ENCODE measurements at places on chromosomes 12 and 14.

DNA sequence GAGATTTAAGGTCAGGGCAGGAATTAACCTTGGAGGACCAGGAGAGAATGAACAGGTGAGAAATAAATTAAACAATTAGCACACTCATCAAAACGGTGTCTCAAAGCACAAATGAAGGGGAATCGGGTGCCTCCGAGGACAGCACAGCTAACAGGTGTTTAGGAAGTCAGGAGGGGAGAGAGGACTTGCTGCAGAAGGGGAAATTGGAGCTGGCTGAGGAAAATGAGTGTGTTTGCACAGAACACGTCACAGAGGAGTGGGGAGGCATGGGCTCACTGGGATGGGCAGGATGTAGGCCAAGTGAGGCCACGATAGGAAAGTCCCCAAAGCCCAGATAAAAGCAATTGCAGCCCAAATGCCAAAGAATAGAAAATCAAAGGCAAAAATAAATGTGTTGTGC, 121.7 kb downstream of the ZNF664 start:
- no peak for DNase-seq

GRCh38 chr12:80582431-80582830, 125.0 kb upstream of the MYF6 start:
- no peak for DNase-seq

DNA sequence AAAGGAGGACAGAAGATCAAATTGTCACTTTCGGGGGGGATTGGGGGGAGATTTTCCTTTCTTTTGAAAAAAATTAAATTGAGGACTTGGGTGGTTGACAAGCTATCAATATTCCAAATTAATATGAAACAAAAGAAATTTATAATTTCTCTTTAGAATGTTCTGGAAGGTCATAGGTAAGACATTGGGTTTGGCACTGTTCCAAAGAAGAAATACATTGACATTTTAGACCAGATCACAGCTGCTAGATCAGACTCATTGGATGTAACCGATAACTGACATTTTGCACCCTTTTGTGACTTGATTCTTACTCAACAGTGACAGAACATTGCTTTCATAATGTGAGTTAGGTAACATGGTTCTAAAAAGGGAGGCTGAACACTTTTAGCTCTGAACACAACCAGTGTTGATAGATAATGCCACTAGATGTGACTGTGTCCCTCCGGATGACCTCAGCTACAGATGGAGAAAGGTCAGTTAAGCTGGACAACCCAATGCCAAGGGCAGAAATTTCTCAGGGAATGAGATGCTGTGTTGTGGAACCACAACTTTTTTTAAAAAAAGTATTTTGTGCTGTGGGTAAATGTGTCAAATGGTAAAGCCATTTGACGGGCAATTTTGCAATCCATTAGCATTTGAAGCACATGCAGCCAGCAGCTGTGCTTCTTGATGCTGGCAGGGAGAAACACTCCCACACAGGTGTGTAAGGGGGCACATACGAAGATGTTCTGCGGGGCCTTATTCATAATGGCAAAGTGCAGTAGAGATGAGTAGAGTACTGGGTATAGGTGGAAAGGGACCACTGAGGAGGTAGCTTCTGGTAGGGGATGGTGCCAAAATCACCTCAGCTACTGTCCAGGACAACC, 62.9 kb downstream of the RFX4 start:
- no peak for DNase-seq

DNA sequence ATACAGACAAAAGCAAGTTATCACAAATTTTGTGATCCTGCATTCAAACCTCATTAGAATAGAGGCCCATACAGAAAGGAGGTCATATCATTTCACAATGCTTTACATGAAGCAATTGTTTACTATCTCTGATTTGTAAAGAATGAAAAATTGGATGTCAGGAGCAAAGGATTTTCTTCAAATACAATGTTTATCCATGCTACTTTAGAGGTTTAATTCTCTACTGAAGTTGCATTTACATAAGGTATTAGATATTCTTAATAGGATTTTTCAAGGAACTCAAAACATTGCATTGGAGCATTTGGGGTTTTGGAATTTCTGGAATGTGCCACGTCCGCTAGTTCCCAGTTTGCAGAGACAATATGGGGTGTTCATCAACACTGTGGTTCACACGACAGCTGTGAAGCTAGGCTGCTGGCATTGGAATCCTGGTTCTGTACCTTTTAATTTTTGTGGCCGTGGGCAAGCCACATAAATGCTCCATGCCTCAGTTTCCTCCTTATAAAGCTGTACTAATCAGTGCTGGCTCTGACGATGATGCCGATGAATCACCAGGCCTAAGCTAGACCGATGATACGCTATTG, 174.8 kb downstream of the APAF1 start:
- DNase-seq: no peak

GRCh38 chr12:76738824-76739579, 24.9 kb upstream of the ZDHHC17 start:
- no peak for DNase-seq

DNA sequence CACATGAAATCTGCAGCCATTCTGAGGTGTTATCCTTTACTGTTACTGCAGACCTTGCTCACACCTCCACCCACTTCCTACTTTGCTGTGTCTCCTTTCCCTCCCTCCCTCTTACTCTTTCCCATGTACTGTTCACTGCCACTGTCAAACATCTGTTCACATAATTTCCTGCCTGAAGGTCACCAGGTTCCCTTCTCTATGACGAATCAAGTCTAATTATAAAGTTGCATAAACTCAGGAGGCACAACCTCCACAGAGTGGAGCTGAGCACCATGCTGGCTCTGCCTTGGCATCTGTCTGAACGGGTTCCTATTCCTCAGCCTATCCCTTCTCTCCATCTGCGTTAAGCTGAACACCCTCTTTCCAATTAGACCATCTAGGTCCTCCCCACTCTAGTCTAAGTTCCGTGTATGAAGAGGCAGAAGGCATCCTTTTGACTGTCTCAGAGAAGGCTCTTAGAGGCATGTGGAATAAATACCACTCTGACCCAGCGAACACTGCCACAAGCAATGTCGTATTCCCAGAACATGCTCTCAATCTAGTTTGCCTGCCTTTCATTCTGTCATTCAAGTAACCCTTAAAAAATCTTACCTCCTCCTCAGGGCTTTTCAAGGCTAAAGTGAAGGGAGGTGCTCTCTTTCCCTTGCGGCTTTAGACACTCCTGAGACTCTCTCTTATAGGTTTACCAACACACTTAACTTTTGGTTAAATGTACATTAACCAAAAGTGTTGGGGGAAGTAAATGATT, 48.7 kb downstream of the ACADS start:
- DNase-seq: no peak

- no peak for DNase-seq
Observed at GRCh38 chr12:92452763-92453162, 250.0 kb upstream of the PLEKHG7 start.

DNA sequence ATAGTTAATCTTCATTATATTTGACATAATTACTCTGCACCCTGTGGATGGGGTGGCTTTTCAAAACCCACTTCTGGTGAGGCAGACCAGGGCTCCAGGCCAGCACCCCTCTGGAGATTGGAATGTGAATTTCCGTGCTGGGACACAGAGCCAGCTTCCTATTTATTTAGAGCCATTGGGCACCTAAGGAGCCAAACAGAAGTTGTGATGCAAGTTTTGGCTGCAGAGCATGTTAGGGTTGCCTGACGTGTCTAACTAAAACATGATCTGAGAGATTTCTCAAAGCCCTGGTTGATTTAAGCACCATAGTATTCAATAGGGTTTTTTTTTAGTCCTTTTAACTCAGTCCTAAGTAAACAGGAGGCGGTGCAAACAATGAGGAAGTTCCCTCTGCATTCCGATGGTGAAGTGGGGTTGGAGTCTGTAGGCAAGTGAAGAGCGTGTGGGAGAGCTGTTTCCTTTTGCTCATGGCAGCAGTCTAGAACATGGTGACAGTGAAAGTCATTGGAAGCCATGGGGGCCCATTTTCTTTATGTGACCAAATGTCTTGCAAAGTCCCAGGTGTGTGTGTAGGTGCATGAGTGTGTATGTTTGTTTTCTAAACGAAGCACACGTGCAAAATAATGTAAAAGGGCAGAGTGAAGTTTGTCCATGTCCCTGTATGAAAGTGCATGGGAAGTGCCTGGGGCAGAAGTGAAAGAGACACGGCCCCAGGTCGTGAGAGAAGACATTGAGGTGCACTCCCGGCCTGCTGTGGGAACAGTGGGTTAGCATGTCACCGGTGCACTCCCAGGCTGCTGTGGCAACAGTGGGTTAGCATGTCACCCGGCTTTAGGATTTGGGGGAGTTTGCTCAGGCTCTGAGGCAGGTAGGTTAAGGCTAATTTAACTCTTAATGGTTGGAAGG, 117.7 kb downstream of the PRKCH start:
- no peak for DNase-seq

GRCh38 chr14:54647378-54647777, 80.5 kb downstream of the SAMD4A start:
- no peak for DNase-seq

DNA sequence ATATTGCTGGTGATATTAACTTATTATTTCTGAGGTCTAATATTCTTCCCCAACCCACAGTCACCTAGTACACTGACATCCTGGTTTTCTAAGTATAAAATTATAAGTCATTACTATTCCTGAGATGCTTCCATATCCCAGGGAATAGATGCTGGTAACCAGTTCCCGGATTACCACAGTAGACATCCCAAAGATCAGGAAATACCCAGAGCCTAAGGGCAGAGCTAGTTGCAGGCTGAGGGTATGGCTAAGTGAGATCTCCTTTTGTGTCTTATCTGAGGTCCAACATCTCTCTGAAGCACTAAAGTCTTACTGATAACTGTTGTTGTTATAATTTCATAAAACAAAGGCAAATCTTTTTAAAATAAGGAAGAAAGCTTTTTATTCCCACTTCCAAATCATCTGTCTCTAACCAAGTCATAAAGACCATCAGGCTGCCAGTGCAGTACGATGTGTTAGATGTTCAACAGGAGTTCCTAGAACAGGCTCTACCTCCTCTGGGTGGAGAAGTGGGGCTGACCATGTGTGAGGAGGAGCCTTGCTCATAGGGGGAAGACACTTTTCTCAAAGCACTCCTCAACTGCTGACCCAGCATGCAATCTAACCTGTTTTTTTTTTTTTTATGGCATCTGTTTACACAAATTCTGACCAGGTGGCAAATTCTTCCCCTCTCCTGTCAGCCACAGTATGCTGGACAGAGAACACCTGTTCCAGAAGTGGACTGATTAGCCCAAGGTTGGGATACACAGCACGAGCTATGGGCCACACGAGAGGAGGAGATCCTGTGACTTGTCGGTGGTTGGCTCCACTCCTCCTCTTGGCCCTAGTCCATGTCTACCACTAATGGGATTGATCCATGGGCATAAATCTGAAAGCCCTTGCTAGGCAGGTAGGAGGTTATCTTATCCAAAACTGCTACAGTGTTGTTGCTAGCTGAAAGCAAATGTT, 16.1 kb upstream of the GRIP1 start:
- DNase-seq: no peak

DNA sequence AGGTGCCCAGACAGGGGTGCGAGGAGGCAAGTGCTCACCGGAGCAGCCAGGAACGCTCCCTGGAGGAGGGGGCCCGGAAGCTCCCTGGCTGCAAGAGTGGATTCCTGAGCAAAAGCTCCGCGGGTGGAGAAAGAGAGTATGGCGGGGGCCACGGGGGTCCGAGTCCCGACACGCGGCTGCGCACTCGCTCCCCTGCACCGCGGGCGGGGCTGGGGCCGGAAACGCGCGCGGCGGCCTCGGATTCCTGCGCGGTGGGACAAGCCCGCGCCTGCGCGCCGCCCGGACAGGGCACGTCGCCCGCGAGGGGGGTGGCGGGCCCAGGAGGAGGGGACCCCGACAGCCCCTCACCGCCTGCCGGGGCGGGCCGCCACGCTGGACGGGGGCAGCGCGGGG, 27.8 kb upstream of the GPR132 start:
- peak; percentile 38 for DNase-seq

DNA sequence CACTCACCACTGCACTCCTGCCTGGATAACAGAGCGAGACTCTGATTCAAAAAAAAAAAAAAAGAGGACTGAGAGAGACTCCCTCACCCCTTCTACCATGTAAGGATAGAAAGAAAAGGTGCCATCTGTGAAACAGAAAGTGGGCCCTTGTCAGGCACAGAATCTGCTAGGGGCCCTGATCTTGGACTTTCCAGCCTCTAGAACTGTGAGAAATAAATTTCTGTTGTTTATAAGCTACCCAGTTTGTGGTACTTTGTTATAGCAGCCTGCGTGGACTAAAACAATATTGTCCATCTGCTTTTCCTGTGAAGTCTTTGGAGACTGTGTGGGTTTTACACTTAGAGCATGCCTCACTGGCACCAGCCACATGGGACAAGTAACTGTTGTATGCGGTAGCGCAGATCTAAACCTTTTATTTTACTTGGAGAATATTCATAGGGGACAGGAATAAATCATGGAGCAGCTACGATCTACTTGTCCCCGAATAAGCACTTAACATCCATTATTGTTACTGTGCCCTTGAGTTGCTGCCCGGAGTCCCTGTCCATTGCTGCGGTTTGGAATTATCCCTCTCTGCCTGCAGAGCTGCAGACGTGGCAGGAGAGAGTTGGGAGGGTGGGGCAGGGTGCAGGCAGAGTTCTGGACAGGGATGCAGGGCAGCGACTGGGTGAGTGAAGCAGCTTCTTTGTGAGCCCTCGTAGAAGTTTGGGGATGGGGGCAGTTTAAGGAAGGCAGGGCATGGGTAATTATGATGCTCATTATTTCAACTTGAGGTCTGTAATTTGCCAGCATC, 52.4 kb upstream of the STON2 start:
- DNase-seq: no peak

DNA sequence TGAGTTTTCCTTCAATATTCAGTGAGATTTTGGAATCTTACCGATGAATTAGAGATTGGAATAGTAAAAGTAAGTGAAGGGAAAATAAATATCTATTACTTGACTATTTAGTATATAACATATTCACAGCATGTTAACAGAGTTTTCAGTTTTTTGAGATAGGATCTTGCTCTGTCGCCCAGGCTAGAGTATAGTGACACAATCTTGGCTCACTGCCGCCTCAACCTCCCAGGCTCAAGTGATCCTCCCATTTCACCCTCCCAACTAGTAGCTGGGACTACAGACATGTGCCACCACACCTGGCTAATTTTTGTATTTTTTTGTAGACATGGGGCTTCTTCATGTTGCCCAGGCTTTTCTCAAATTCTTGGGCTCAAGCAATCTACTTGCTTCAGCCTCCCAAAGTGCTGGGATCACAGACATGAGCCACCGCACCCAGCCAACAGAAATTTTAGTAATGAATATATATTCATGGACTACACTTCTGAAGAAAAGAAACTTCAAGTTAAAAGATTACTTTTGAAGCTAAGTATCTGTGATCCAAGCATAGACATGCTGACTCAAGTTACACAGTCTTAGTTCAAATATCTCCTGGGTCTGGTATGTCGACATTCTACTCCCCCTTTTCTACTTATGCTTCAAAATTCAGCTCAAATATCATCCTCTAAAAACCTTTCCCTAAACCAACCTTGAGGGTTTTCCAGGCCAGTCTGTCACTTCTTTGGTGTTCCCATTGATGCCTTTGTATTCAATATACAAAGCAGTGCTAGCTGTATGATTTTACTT, 13.8 kb downstream of the UBE2N start:
- no peak for DNase-seq

Measured in T follicular helper cell (primary cell).